Vagina (tissue), 2 donors: ENCODE measurements at places on chromosomes 7 and 10.

DNA sequence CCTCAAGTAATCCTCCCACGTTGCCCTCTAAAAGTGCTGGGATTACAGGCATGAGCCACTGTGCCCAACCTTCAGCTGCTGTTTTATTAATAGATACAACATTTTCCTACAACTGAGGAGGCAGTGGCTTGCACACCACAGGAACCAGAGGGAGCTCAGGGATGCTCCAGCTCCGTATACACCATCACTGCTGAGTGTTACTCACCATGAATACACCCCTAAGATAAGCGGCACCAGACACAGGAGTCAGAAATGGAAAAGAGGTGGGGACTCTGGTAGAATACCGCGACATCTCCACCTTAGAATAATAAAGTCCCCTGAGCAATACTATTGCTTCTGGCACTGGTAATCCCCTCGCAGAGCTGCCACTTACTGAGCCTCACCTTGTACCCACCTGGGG is 68.7 kb upstream of the PDLIM1 start:
- no peak for DNase-seq

GRCh38 chr10:123553810-123554430 is 112.2 kb upstream of the GPR26 start:
- DNase-seq = peak; percentile 70

GRCh38 chr7:6026820-6027311 is 4.3 kb upstream of the ANKRD61 start:
- DNase-seq = no peak

DNA sequence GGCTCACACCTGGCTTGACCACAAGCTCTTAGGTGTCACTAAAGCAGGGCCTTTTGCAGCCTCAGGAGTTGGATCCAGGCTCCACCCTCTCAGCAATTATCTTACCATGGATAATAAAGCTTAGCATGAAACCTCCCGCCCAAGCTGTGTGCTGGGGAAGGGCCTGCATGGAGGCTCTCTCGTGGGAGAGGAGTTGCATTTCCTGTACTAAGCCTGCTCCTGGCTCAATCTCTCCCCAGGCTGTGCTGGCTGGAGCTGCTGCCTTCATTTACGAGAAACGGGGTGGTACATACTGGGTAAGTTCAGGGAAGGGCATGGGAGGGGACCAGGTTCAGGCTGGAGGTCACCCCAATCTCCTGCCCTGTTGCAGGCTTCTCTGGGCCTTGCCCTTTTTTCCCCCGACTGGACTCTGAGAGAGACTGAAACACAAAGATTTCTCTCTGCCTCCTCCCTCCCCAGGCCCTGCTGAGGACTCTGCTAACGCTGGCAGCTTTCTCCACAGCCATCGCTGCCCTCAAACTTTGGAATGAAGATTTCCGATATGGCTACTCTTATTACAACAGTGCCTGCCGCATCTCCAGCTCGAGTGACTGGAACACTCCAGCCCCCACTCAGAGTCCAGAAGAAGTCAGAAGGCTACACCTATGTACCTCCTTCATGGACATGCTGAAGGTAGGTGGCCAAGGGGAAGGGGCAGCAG is 2.7 kb downstream of the TMEM176A start:
- no peak for DNase-seq

DNA sequence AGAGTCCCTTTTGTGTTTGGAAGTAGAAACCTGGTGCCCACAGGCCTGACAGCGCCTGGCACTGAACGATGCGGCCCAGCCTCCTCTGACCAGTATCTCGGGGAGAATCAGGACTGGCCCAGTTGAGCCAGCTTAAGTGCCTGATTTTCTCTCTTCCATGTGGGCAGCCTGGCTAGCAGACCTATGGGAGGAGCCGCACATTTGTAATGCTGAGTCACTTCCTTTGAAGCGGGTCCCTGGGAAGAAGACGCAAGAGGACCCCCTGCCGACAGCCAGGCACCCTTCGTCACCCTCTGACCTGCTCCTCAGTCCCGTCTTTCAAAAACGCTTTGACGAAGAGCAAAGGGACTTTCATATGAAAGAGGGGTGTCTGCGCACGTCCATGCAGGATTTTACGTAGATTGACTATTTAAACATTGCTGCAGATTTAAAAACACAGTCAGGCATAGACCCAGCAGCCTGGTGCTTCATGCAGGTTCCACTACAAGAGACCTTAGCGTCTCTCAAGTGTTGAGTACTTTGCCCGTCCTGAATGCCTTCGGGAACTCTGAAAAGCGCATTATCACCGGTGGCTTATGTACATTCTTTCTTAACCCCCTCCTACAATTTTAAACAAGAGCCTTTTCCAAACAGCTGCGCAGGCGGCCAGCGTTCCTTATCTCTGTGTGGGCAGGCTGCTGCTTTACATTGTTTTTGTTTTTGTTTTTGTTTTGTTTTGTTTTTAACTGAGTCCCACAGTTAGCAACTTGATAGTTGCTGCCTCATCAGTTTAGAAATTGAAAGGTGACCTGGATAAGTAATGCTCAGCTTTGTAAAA is 36.5 kb upstream of the AP5Z1 start:
- DNase-seq = no peak

- no peak for DNase-seq
Observed at GRCh38 chr7:107312418-107312817, 143.6 kb downstream of the HBP1 start.

DNA sequence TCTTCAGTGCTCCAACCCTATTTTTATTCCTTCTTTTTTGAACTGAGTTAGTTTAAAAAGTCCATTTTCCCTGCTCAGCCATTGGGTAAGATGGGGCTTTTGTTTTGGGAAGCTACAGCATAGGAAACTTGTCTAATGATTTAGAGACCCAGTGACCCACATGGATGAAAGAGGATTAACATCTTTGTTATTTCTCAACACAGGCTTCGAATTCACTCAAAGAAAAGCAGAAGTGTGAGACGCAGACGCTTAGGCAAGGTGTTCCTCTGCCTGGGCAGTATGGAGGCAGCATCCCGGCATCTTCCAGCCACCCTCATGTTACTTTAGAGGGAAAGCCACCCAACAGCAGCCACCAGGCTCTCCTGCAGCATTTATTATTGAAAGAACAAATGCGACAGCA is 152.0 kb downstream of the HDAC9 start:
- DNase-seq = no peak

GRCh38 chr7:47007471-47007870 is 574.4 kb downstream of the TNS3 start:
- no peak for DNase-seq

- DNase-seq = no peak
Observed at GRCh38 chr10:15484128-15484527, 113.0 kb upstream of the FAM171A1 start.

GRCh38 chr10:34078017-34078744 is 736.9 kb downstream of the PARD3 start:
- DNase-seq = no peak
